ENCODE measurements at places on chromosomes 16 and 17.

DNA sequence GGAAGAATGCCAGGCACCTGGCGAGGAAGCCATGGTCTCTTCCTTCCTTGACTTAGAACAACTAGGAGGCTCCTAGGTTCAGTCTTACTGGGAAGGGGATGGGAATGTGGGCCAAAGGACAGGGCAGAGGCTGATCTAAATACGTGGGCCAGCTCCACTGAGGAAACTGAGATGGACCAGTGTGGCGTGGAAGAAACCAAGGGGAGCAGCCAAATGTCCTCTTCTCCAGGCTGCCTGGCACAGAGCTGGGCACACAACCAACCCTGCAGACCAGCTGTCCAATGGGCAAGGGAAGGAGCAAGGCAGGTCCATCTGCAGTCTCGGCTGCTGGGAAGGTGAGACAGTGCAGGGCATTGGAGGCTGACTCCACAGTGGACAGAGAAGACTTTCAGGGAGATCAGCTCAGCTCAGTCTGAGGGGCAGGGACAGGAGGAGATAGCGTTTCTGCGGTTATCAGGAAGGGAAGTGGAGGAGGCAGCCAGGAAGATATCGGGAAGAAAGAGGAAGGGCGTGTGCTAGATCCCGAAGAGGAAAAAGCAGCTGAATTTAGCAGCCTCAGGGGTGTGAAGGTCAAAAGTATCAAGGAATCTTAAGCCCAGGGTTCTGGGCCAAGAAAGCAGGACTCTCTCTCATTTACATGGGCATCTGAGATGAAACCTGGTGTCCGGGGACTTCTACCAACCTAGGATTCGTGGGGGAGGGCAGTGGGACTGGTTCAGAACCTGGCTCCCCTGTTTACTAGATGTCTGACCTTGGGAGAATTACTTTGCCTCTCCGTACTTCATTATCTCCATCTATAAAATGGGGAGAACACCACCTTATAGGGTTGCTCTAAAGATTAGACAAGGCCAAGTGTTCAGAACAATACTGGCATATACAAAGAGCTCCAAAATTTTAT, 1.8 kb downstream of the KIFC3 start:
- DNase-seq, result no peak

- DNase-seq, result peak; percentile 15
Measured at GRCh38 chr17:49494986-49495841, at the start of gene NGFR. Gene NGFR, plus strand, starts transcription at chr17:49495293. Its CDS starts 125 bp downstream, at chr17:49495418.

DNA sequence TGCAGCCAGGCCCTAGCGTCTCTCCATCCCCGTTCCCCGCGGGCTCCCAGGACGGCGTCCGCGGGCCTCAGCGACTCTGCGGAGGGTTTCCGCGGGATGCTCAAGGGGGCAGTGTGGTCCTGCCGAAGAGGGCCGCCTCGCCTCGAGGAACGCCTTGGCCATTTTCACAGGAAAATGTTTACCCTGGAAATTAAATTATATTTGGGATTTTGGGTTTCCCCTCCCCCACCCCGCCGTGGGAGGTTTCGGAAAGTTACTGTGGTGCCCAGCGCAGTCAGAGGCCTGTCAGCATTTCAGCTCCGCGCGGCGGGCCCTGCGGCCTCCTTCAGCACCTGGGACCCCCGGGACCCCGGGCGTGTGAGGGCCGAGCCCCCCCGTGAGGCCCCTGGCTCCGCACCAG, 94.5 kb downstream of the PCTP start:
- no peak for DNase-seq

DNA sequence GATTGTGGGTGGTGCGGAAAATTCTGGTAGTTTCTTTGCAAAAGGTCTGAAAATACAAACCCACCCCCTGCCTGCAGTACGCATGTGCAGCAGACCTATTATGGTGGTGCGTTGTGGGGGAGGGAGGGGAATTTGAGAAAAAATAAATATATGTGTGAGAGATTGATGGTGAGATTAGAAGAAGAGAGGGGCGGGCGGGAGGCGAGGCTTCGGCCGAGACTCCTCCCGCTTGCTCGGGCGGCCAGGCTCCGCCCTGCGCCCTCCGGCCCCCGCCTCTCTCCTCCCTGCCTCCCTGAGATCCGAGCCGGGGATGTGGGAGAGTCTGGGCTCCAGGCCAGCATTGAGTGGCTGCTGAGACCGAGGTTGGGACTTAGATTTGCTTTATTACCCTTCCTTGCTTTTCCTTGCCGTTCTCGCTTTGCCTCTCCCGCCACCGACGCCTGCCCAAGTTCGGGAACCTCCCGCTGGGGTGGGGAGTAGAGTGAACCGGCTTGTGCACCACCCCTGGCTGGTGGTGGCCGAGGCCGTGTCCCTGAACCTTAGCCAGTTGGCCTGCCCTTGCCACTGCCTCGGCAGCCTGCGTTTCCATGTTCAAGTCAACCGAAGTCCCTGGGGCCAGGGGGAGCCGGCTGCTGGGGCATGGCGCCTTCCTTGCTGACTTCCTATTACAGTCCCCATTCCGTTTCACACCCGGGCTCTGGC, 956 bp upstream of the CHD3 start:
- peak; percentile 85 for DNase-seq

- no peak for DNase-seq
Measured at GRCh38 chr16:28027055-28027454, 36.5 kb downstream of the GSG1L start.

DNA sequence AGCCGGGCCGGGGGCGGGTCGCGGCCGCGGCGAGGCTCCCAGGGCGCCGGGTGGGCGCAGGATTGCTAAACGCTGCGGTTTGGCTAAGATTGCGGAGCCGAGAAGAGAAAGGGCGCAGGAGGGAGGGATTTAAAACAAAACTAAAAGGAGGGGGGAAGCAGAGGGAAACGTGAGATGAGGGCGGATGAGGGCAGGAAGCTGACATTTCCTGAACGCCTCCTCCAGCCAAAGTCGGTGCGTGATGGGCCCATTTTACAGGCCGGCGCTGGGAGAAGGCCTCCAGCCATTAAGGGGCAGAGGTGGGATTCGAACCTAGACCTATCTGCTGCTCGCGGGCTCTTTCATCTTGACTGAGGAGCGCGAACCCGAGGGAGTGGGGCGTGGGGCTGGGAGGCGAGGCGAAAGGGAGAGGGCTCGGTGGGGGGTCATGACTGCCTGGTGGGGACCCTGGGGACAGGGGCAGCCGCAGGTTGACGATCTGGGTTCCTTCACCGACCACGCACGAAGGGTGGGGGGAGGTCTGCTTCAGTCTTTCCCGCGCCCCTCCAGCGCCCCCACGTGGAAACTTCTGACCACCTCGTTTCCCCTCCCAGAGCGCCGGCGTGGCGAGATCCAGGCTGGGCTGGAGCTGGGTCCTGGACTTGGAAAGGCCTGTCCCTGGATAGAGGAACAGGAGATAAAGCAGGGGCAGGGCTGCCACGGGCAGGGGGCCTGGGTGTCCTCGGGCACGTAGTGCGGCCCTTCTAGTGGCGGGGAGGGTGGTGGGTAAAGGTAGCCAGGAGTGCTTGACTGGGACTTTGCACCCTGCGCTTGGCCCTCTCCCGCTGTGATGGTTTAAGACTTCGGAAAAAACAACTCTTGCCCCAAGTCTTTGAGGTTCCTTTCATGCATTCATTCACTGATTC, 3.8 kb upstream of the TAC4 start:
- DNase-seq, result peak; percentile 58

DNA sequence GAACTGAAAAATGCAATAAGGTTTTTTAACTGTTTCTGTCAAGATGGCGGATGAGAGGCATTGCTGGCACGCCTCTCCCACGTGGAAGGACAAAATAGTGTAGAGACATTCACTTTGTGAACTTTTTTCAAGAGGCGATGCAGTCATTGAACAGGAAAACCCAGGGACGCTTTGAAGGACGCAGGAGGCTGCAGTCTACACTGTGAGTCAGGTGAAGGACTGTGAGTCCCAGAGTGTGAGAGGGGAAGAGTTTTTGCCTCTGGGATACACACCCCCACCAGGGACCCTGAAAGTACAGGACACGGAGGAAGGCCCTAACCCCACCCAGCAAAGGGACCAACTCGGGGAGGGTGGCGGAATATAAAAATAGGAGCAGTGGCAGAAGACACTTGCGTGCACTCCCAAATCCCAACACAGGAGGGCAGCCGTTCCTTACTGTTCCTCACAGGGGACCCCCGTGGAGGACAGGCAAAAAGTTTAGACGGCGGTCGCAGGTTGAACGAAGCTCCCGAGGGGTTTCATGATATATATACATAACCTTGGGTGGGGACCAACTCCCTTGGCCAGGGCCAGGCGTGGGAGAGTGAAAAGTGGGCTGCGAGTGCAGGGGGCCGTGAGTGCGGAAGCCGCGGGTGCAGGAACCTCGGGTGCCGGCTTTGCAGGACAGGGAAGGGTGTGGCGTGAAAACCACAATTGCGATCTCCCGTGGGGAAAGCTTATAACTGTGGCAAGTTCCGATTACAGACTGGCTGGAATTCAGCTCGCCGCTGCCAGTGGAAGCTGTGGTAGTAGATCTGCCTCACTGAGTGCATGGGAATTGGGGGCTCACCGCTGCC, 82.0 kb upstream of the ALOX12 start:
- peak; percentile 70 for DNase-seq

GRCh38 chr17:49249292-49249794, 18.8 kb upstream of the PHOSPHO1 start:
- DNase-seq, result no peak

GRCh38 chr16:82808036-82808435, 181.3 kb downstream of the CDH13 start:
- DNase-seq, result no peak

DNA sequence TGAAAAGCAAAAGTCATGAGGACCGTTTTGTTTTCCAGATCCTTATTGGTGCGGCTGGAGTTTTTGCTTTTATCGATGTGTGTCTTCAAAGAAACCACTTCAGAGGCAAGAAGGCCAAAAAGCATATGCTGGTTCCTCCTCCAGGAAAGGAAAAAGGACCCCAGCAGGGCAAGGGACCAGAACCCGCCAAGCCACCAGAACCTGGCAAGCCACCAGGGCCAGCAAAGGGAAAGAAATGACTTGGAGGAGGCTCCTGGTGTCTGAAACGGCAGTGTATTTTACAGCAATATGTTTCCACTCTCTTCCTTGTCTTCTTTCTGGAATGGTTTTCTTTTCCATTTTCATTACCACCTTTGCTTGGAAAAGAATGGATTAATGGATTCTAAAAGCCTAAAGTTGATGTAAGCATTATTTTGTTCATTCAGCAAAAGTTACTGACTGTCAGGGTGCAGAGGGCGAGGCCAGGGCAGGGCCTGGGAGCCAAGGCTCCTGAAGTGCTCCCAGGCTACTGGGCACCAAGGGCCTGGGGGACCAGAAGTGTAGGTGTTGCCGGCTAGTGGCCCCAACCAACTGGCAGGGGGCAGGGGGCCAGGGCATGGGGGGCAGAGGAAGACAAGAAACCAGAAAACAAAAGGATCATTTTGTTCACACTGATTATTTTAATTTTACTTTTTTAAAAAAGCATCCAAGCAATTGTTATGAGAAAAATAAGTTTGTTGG, 8.8 kb downstream of the CMTM2 start:
- no peak for DNase-seq

GRCh38 chr16:568401-569258, 1.1 kb upstream of the PIGQ start:
- no peak for DNase-seq

DNA sequence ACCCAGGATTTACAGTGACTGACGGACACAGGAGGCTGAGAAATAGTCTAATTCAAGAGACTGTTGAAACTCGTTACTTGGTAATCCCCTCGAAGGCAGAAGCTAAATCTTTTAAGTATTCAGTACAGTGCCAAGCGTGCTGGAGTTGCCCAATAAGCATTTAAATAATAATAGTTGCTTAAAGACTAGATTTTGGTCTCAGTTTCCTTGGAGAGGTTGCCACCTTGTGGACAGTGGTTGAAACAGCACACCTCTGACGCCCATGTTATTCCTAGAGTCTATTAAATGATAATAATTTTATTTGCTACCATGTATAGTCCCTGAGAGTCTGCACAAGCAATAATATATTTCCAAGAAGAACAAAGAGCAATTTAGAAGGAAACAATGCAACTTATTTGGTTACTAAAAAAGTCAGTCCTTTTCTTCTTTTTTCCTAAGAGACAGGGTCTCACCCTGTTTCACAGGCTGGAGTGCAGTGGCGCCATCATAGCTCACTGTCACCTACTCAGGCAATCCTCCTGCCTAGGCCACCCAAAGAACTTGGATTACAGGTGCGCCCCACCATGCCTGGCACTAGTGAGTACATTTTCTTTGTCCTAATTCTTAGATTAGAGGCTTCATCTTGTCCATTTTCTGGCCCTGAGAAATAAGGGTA, 138.0 kb upstream of the NUDT7 start:
- DNase-seq, result no peak

GRCh38 chr16:86580063-86580790, 1.9 kb downstream of the FOXL1 start:
- DNase-seq, result no peak
